Right kidney (tissue), 9 donors: ENCODE measurements at places on chromosomes 5 and 9.

DNA sequence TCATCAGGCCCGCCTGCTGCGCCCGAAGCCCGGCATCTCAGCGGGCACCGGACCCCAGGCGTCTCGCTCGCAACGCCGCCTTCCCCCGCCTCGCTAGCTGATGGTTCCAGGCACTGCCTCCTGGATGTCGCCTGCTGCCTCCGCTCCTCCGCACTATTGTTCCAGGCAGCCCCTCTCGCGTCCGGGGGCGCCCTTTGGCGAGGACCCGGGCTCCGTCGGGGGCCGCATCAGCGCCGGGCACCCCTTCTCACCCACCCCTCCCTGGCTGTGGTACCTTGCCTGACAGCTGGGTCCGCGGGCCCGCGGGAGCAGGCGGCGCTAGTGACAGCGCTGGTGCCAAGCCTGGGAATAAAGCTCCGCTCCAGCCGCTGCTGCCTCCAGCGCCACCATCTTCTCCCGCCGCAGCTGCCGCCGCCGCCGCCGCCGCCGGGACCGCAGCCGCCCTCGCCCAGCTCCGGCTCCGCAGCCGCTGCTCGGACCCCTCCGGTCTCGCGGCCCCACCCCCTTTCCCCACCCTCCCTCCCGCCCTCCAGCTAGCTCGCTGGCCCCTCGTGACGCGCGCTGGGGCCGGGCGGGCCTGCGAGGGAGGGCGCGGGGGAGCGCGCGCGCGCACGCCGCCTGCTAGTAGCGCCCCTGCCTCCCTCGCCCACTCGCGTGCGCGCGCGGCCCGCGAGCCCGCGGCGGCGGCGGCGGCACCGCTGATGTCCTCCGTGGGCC, at the start of gene APBA1:
Gene APBA1 (minus strand): TSS at position 493 of the 717 bp plus-strand sequence.
- peak; percentile 88 for DNase-seq

DNA sequence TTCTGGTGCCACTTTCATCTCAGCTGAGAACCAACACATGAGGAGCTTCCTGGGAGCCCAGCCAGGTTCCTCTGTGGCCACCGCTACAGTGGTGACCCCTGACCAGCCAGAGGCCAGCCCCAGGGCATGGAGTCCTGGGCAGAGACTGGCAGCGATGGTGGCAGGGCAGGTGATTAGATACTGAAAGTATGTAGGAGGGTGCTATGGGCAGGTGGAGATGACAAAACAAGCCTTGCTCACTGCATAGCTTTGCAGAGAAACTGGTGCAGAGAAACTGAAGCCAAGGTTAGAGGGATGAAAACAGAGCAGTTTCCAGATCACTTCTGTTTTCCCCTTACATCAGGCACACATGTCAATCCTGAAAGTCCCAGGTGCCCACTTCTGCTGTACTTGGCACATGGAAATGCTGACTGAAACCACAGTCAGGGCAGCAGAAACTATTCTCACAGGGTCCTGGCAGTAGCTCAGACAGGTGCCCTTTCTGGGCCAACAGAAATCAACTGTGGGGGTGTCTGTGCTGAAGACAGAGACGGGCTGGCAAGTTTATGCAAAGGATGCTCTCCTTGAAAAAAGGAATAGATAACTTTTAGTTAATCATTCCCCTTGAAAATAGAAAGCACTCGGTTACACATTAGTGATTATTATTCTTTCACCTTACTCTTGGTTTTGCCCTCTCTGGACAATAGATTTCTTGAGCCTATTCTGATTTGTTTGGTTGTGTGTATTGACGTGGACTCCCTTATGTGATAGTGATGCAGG, 90.3 kb downstream of the ANKRD55 start:
- peak; percentile 39 for DNase-seq

DNA sequence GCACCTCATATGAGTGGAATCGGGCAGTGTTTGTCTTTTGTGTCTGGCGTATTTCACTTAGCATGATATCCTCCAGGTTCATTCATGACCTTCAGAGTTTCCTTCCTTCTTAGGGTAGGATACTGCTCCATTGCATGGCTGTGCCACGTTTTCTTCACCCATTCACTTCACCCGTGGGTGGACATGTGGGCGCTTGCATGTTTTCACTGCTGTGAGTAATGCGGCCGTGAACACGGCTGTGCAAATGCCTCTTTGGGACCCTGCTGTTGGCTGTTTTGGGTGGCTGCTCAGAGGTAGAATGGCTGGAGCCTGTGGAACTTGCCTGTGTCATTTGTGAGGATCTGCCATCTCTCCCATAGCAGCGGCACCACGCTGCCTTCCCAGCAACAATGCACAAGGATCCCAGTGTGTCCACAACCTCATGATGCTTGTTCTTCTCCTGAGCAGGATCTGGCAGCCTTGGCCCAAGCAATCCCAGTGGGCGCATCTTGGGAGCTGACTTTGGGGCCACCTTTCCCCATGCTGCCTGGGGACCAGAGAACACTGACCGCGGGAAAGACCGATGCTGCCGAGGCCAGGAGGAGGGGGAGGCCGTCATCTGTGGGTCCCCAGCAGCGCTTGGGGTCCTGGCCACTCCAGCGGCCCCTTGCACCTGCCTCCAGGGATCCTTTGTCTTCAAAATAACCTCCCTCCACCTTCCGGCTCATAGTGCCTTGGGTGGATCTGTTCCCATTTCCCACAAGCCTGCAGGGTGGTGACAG, 2.3 kb upstream of the SCGB3A1 start:
- no peak for DNase-seq

GRCh38 chr9:93576258-93577077, at the start of gene PHF2:
Gene PHF2 (plus strand): TSS chr9:93576584. CDS start chr9:93576774, 190 bp downstream.
- peak; percentile 27 for DNase-seq

- DNase-seq: no peak
These were observed 64.3 kb upstream of the SLC25A51 start for GRCh38 chr9:37968228-37968701.

DNA sequence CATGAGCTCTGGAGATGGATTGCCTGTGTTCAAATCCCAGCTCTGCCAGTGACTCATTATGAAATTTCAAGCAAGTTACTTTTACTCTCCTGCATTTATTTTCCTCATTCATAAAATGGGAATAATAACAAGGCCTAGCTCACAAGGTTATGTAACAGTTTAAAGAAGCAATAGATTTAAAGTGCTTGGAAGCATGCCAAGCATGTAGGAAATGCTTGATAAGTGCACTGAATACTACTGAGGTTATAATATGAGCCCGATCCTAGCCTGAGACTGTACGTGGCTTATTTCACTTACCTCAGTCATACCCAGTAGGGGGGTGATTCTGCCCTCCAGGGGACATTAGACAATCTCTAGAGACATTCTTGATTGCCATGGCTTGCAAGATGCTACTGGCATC, 734.1 kb upstream of the WWC1 start:
- no peak for DNase-seq

GRCh38 chr9:89655990-89656657, 51.3 kb downstream of the GADD45G start:
- DNase-seq: no peak

DNA sequence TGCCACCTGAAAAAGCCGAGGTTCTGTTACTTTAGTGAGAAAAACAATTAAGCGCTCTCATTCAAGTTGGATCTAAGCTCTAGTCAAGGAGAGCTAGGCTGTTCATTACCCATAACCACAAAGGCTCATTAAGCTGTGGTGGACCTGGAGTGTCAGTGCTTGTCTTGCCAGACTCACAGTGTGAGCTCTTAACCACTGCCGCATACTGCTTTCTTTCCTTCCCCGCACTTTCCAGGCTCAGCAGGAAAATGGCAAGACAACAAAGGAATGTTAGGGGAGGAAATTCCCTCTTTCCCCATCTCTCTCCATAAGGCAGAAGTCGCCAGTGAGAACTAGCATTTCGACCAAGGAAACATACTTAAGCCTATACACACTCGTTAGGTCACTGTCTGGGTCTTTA, 467.3 kb downstream of the ENC1 start:
- DNase-seq: no peak

DNA sequence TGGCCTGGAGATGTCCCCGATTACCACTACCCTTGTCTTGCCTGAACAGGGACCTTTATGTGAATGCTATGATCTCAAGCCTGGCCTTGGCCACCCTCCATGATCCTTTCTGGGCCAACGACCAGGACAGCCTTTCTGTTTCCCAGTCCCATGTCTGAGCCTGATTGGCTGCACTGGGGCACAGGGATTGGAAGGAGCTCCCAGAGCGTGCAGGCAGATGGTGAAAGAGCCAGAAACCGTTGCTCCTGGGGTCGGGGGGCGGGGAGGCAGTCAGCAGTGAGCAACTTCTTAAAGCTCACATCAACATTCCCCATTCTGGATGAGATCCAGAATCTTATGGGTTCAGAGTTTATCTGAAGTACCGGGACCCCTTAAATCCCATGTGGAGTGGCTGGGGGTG, 84.4 kb downstream of the INSYN2B start:
- no peak for DNase-seq

- no peak for DNase-seq
These were observed 491.0 kb upstream of the WWC1 start for GRCh38 chr5:167800427-167800826.

- no peak for DNase-seq
These were observed 229.9 kb downstream of the EBF1 start for GRCh38 chr5:158869854-158870253.

GRCh38 chr5:1725641-1726468, 73.8 kb downstream of the MRPL36 start:
- peak; percentile 31 for DNase-seq

DNA sequence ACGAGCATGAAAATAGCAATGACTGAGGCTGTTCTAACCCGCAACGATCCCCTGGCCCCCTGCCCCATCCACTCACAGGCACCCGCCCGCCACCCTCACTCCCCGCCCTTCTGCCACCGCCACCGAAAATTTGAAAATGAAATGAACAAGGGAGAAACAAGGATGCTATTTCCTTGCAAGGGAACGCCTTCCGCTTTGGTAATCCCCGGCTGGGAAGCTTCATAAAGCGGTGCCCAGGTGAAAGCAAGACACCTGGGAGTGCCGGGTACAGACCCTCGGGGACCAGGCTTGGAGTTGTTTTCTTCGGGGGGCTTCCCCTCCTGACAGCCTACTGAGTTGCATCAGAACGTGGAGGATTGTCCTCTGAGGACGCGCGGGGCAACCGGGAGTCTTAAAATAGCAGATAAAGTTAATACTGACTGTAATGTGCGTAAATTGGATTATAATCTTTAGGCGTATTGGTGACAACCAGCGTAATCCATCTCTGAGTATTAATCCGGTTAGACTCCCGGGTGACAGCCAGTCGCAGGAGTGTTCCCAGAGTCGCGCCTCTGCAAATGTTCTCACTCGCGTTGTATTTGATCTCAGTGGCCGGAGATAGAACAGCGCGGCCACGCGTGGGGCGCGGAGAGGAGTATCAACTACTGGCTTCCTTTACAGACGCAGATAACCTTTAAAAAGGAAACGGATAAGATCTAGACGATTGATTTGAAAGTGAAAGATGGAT, 885 bp upstream of the MLLT3 start:
- DNase-seq: peak; percentile 58

- no peak for DNase-seq
These were observed 60.8 kb upstream of the IRX4 start for GRCh38 chr5:1943481-1943880.

DNA sequence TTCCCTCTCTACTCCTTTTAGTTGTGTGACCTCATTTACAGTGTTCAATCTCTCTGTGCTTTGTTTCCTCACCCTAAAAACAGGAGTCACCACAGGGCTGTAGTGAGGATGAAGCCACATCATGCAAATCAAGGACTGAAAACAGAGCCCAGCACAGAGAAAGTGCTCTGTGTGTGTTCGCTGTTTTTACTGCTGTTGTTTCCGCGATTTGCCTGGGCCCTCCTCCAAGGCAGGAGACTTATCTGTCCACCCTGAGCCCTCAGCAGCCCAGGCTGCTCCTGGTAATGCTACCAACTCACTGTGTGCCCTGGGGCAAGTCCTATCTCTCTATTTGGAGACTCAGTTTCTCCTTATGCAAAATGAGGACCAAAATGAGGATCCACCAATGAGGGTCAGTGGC, 87.2 kb upstream of the NEURL1B start:
- no peak for DNase-seq

DNA sequence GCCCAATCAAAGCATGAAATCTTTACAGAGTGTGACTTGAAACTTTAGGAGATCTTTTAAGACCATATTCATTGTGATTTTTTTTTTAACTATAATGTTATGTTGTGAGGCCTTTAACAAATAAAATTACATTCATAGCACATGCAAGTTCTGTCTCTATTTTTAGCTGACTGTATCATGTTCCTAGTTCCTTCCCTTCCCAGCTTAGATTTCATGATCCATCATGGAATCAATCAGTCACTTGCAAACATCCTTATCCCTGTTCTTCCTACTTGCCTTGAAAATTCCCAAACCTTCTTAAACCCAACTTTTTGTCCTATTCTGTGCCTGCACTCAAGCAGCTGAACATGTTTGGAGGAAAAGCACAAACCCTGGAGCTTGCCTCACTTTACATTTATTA, 141.8 kb downstream of the DMXL1 start:
- DNase-seq: no peak

DNA sequence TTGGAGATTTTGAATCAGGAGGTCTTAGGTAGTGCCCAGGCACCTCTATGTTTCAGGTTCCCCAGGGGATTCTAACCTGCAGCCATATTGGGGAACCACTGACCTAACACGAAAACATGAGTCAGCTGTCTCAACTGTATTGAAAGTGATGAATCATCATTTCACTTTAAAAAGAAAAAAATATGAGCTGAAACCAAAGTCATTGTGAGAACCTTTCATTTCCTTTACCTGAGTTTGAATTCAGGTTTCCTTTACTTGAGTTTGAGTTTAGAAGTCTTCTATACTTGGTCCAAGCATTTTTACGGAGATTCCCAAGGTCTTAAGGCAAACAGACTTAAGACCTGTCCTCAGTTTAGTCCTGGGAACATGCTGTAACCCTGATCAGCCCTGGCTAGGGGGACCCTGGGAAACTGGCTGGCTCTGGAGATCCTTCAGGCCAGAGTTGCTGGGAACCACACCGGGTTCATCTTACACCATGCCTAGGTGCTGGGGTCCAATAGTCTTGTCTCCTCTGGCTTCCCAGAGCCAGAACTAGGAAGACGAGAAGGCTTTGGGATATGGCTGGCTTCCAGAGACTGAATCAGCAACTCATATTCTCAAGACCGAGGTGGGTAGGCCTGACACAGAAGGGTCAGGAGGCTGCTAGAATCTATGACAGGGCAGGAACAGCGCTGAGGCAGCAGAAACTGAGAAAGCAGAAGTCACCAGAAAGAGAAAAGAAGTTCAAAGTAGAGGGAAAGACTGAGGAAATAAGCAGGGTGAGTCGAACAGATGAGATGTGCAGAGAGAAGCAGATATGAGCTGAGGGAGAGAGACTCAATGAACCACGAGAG, 16.4 kb upstream of the PDCD1LG2 start:
- DNase-seq: no peak

DNA sequence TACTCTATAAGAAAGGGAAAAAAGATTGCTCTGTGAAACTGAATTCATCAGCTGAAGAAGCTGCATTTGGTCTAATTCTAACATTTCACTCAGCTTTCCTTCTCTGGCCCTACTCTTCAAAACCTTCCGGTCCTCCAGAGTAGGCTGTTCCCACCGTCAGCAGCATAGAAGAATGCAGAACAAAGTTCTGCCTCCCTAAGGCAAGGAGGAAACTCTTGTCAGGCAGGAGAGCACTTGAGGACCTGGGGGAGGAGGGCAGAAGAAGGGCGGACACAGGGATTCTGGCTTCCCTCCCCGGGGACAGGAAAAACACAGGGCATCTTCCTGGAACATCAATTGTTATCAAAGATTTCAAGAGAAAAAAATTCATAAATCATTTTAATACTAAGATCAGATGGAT, 69.2 kb upstream of the SHB start:
- DNase-seq: no peak
